Astrocyte of the hippocampus (primary cell): ENCODE measurements at places on chromosomes 11 and 22.

- no peak for DNase-seq
These were observed 3.4 kb upstream of the MOGAT2 start for GRCh38 chr11:75714211-75714610.

- DNase-seq, result peak; percentile 24
These were observed 141.2 kb downstream of the RBFOX2 start for GRCh38 chr22:35887296-35887875.

- DNase-seq, result no peak
These were observed 36.7 kb upstream of the TFIP11 start for GRCh38 chr22:26548984-26549383.

DNA sequence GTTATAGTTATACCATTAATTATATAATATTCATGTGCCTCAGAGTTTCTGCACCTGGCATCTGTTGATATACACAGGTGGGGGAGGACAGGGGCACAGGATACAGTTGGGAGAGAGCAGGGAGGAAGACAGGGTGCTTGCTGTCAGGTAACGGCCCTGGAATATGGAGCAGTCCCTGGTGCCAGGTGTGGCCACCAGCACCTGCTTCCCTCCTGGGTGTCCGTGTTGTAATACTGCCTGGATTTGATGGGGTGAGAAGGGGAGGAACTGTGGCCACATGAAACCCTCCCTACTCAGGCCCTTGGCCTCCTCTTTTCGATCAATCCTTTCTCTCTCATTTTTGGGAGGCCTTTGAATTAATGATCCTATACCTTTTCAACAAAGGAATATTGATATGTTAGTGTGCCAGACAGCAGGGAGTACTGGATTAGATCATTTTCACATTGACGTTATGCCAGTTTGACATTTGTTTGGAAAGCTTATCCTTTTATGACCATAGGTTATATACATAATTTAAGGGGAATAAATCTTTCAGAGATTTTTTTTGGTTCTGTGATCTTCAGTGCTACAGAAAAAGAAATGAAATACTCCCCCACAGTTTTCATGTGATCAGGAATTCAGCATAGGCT, 88.6 kb downstream of the TEAD1 start:
- DNase-seq, result no peak

GRCh38 chr11:21622995-21623394, 569.9 kb upstream of the ANO5 start:
- DNase-seq, result peak; percentile 21

GRCh38 chr11:28168718-28169117, 60.5 kb downstream of the METTL15 start:
- DNase-seq, result no peak

- no peak for DNase-seq
These were observed 15.7 kb upstream of the NXPE4 start for GRCh38 chr11:114610984-114611944.

- DNase-seq, result no peak
These were observed 453.6 kb downstream of the TMEM135 start for GRCh38 chr11:87491381-87491780.

- no peak for DNase-seq
These were observed 40.3 kb upstream of the SHISAL1 start for GRCh38 chr22:44353041-44353440.

DNA sequence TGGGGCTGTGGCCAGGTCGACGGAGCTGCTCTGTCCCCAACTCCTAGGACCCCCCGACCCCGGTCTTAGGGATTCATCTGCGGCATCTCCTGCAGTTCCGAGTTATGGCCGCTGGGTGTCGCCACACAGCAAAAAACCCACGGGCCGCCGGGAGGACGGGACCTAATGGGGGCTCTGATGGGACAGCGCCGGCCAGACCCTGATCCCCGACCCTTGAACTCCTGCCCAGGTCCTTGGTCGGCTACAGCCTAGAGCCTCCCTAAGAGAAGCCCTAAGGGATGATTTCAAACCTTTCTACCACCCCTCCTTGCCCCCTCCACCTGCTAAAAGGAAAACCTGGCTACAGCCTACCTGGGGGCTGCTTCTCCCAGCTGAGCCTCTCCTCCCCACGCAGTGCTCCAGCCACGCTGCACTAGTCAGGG, 30.8 kb upstream of the LRRC10B start:
- peak; percentile 58 for DNase-seq

DNA sequence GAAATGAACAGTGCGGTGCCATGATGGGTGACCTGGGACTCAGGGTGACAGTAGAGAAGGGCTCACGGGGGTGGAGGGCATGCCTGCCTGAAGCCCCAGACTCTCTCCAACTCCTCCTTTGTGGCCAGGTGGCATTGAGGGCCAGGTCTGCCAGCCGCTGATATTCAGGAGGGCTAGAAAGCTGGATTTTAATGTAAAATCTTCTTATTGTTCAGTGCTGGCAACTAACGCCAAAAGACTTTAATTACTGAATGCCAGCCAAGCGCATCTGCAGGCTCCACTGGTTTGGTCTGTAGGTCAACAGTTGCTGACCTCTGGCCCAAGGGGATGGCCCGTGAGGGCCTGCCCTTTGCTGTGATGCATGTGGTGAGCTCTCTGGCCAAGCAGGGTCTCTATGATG, 10.3 kb downstream of the MRGPRG start:
- no peak for DNase-seq

- DNase-seq, result no peak
These were observed 12.8 kb downstream of the UFD1 start for GRCh38 chr22:19466126-19466716.

GRCh38 chr11:12625438-12626071, 48.7 kb upstream of the TEAD1 start:
- DNase-seq, result peak; percentile 46

DNA sequence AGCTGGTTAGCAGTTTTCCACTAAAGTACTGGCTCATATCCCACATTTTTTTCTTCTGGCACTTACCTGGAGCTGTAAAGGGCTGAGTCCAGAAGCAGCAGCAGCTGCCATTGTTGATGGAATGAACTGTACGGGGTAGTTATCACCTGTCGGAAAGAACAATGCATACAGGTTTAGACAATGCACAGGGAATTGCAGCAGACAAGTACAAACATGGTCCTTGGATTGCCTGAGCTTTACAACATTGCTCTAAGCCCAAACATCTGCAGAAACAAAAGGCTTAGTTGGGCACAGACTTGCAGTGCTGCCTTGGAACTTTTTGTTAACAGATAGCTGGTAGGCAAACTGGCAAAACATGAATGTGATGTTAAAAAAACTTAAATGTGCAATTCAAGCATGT, 258.8 kb downstream of the SOX6 start:
- DNase-seq, result no peak

DNA sequence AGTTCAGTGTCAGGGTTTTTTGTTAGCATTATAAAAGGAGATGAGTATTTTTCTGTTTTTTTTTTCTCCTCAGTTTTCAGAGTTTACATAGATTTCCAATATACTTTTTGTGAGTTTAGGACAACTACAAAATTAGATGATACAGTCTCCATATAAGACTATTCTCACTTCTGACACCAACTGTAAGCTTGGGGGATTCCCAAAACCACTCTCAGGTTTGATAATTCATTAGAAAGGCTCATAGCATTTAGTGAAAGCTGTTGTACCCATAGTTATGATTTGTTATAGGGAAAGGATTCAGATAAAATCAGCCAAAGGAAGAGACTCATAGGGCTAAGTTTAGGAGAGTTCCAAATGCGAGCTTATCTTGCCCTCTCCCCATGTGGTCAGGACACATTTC, 24.1 kb downstream of the CUL5 start:
- DNase-seq, result no peak

GRCh38 chr11:350723-351255, 18.5 kb upstream of the B4GALNT4 start:
- DNase-seq, result no peak

GRCh38 chr11:87954476-87954875, 220.8 kb downstream of the RAB38 start:
- DNase-seq, result no peak

- DNase-seq, result peak; percentile 92
These were observed 269.6 kb downstream of the MN1 start for GRCh38 chr22:27531782-27532530.

- DNase-seq, result peak; percentile 99
These were observed at the start of gene YPEL1 for GRCh38 chr22:21735200-21736083. YPEL1 (minus strand) TSS chr22:21735794; CDS start chr22:21710744, 25,050 bp downstream.

DNA sequence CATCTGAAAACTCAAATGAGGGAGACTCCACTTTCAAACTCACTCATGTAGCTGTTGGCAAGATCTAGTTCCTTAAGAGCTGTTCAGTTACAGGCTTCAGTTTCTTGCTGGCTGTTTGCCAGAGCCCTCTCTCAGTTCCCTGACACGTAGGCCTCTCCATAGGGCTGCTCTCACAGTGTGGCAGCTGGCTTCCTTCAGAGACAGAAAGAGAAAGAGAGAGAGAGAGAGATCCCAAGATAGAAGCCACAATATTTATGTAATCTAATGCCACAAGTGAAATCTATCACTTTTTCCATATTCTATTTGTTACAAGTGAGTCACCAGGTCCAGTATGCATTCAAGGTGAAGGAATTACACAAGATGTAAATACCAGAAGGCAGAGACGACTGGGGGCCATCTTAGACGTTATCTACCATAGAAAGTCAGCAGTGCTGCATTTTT, 168.8 kb downstream of the RCN1 start:
- DNase-seq, result peak; percentile 63
